ENCODE measurements at places on chromosomes 12 and 14.

- DNase-seq, result no peak
Observed at GRCh38 chr14:34776611-34777010, 62.2 kb upstream of the CFL2 start.

DNA sequence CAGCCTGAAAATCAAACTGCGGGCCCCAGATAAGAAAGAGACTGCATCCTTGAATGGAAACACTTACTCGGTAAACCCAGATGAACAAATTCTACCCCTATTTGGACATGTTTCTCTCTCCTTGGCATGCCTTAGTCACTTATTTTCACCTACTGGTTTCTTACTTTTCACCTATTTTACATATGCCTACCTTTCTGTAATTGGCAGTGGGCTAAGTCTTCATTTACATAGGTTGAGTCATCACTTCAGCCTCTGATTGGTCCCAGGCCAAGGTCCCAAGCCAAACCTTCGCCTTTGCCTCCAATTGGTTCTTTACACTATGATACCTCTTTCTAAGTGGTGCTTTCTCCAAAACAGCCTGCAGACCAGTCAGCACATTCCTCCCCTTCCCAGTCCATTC, 111.3 kb downstream of the DYRK2 start:
- DNase-seq, result no peak

DNA sequence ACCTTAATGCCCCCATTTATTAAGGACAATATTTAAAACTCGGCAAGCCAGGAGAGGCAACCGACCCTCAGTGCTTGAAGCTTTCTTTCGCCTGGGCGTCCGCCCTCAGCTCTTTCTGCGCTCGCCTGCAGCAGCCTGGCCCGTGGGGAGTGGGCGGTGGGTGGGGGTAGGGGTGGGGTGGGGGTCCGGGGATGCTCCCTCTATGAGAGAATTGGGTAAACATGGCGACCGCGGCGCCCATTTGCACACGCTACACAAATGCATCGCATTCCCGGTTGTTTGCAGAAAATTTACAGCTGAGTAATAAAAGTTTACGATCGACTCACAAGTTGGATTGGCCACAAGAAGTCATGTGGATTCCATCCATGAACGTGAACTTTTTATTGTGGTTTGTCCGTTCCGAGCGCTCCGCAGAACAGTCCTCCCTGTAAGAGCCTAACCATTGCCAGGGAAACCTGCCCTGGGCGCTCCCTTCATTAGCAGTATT, 7.7 kb downstream of the HOXC8 start:
- DNase-seq, result no peak

GRCh38 chr12:124795081-124795948, 68.3 kb downstream of the SCARB1 start:
- no peak for DNase-seq

GRCh38 chr12:11624116-11624515, 25.4 kb upstream of the ETV6 start:
- DNase-seq, result no peak

GRCh38 chr14:23125933-23126524, 7.0 kb upstream of the CEBPE start:
- no peak for DNase-seq

GRCh38 chr12:69684466-69684865, 14.6 kb downstream of the BEST3 start:
- no peak for DNase-seq

GRCh38 chr12:113782873-113783272, 183.3 kb downstream of the RBM19 start:
- no peak for DNase-seq

GRCh38 chr12:97259098-97259497, 203.5 kb upstream of the RMST start:
- no peak for DNase-seq

DNA sequence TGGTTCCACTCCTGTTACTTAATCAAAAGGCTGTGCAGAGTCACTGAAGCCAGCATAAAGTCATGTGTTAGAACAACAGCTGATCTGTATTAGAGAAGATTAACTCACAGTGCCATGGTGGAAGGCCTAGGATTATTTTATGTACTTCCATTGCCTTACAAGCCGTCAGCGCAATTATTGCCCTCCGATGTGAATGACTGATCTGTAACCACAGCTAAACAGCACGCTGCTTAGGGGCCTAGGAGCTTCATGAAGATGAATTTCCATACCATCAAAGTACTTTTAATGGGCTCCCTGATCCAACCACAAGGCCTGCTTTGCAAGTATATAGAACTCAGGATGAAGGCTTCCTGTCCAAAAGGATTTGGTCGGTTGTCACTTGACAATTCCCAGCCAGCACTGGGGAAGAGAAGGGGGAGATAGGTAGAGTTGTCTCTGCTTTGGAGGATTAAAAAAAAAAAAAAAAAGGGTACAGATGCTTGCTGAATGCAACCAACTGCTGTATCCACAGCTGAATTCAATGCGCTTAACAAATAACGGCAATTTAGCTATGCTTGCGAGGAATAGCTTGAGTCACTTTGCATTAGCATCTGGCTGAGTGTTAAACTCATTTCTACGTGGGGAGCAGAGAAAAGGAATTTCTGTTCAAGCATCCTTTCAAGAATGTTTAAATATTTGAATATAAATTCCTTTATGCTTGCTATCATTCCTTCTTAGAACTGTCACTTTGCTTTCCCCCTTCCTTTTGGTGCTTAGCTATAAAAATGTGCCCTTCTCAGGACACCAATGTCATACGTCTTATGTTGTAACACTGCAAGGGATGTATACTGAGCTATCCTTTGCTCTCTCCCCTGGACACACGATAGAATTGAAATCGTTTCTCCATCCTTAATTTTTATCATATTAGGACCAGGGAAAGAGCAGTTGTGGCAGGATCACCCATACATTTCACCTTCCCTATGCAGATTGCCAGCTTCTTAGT, 387.8 kb downstream of the SOX5 start:
- no peak for DNase-seq

DNA sequence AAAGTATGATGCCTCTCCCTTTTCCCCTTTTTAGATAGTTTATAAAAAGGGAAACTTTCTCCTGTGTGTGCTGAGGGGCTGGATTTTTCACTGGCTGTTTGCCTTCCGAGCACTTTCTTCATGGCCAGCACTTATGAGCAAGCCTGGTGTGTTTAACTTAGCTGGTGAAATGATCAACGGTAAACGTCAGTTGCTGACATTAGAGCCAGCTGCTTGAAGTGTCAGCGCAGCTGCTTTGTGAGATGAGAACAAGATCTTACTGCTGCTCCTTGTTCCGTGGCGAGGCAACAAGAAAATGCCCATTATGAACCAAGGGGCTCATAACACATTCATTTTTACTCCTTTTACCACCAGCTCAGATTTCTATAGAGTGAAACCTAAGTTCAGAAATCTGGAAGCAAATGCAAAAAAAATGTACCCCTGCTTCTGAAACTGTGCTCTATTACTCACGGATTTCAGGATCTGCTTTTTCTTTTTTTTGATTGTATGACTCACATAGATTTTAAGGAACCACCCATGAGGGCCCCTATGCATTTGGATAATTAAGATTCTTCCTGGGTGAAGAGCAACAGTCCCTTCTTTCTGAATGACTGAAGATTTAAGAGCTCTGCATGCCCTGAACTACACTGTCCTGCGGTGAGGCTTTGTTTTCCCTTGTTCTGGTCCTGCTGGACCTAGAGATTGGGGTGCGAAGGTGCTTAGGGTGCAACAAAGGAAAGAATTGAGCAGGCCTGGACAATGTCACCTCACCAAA, 74.3 kb upstream of the CPM start:
- DNase-seq, result no peak

GRCh38 chr14:35366056-35366451, 38.5 kb downstream of the NFKBIA start:
- no peak for DNase-seq

GRCh38 chr14:27410981-27411380, 813.1 kb upstream of the NOVA1 start:
- DNase-seq, result no peak

DNA sequence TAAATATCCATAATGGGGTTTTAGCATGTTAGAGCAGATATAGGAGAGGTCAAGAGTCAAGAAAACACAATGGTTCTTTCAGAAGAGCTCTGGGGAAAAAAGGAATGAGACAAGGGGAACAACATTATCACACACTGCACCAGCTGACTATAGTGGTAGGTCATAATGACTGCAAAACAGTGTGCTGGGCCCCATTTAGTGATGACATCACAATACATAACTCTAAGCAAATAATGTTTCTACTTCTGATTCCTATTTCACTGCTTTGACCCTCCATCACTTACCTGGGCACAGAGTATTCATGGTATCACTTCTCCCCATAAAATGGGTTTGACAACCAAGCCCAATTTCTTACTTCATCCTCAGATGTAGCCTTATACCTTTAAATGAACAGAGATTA, 62.1 kb downstream of the GARIN6 start:
- no peak for DNase-seq

DNA sequence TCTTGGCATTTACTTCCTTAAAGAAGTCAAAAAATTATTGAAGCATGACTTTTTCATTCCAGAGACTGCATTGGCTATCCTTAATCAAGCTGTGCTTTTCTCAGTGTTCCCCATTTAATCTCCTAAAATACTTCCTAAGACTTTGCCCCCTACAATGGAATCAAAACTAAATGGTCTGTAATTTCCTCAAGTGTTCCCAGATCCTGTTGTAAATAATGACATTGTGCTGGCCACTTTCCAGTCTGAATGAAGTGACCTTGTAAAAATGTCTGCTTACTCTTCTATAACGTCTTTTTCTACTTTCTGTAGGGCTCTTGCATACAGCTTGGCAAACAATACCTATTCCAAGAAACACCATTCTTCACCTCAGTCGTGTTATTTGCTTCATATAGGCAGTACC, 45.3 kb upstream of the MBIP start:
- DNase-seq, result no peak

DNA sequence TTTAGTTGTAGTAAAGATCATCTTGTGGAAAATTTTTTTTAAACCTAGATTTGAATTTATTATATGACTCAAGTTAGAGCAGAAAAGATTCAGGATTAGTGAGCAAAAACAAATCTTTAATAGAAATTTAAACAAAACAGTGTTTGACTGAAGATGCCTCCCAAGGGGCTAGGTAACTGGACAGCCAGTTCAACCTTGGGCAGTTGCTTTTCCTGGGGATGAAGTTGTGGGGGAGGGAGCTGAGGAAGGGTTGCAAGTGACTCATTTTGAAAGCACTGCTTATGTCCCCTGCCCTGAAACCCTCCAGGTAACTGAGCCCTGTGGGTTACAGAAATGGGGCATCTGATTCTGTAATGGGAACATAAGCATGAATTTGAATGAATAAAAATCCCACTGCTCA, 13.1 kb downstream of the CFAP54 start:
- DNase-seq, result no peak

GRCh38 chr12:82705774-82706173, 19.1 kb downstream of the TMTC2 start:
- no peak for DNase-seq

GRCh38 chr14:55129086-55129427, at the start of gene LGALS3:
Gene LGALS3 (plus strand): TSS chr14:55129252. CDS start chr14:55137374, 8,122 bp downstream.
- no peak for DNase-seq
